ENCODE measurements at places on chromosomes 11 and 22.

- peak; percentile 53 for DNase-seq
Measured at GRCh38 chr11:1458340-1459218, 28.0 kb downstream of the MOB2 start.

DNA sequence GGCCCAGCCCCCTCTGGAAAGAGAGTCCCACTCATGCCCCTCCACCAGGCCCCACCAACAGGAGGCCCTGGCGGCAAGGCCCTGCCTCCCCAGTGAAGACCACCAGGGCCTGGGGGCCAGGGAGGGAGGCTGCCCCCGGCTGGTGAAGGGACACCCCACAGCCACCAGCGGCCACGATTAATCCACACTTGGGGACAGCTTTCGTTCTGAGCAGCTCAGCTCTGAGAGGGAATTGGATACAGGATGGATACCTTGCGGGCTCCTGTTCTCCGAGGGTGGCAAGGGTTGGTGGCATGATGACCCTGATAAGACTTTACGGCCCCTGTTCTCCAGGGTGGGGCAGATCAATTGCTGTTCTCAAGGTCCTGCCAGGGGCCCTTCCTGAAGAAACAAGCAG lies 6.9 kb upstream of the NLRP6 start:
- no peak for DNase-seq

DNA sequence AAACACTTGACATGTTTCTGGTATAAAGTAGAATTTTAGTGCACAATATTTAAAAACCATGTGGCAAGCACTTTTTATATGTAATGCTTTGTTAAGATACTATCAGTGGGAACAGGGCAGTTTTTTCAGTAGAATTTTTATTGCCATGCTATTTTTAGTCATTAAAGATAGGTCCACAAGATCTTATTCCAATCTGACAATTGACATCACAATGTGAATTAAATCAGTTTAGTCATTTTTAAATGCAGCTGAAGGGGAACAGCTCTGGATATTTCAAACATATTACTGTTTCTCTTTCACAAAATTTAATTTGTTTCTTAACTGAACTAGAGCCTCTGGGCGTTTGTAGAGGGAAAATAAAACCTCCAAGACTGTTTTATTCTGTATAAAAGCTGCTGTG lies 194.1 kb downstream of the MSANTD4 start:
- no peak for DNase-seq

DNA sequence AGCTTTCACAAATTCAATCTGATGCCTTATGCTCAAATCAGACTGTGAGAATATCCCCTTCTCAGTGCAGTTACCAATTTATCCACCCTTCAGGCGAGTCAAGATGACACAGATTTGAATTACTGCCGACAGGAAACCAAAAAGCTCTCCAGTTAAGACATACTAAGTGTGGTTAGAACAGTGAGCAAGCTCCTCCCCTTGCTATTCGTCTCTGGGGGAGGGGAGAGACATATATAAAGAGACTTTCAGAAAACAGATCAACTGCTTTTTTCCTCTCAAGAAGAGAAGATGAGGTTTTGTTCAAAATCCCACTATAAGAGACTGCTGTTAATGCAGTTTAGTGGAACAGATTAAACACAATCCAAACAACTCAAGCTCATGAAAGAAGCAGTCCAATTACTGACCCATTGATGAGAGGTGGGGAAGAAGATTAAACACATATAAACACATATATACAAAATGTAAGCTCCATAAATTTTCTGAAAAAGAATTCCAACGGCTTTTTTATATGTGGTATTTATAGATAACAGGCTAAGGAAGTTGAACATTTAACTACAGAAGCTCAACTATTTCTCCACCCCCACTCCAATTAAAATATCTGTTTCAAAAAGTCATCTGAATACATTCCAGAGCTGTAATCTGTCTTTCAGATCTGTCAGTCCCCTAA lies 102.7 kb downstream of the MRTFA start:
- DNase-seq: no peak

DNA sequence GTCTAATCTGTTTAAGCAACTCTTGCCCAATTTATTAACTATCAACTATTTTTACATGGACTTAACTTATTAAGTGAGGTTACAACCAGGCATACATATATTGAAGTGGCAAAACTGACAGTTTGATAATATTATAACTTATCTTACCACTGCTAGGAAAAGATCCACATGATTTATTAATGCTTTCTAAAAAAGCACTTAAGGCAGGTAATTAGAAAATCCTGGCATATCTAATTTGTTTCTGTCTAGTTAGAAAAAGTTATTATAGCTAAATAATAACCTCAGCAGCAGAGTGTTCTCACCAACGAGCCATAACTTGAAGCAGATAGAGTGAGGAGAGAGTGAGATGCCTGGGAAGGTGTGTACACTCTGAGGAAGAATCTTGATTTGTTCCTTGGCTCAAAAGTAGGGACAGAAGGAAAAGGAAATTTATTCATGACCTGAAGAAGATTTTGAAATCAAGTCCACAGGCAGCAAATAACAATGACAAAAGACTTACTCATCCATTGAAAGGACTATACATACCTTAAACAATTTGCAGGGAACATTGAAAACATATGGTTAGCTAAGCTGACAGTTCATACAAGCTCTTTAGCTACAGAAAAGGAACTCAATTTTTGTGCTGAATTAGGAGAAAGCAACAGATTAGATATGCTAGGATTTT lies 7.1 kb upstream of the MUC15 start:
- no peak for DNase-seq

DNA sequence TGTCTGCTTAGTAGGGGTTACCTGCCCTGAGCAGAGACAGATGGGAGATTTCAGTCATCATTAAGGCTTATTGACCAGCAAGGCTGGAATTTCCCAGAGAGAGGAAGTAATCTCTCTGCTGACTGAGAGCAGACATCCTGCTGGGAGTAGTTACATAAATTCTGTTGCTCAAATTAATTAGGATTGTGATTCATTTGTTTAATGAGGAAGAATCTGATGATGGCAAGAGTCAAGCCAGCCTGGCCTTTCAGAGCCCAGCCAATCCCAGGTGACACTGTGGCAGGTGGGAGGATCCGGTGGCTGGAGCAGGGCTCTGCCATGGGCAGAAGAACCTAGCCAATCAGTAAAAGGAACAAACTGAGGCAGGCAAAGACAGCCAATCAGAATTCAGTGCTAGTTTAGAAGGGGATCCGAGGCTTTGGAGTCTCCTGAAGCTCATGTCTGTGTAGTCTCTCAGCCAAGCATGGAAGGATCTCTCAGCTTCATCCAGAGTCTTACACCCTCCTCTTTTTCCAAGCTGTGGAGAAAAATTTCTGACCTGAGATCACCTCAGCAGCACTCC lies 61.2 kb upstream of the CHST1 start:
- no peak for DNase-seq
